ENCODE measurements at places on chromosomes 3 and 15.

- DNase-seq, result no peak
Measured at GRCh38 chr15:29003840-29004233, 118.1 kb downstream of the APBA2 start.

DNA sequence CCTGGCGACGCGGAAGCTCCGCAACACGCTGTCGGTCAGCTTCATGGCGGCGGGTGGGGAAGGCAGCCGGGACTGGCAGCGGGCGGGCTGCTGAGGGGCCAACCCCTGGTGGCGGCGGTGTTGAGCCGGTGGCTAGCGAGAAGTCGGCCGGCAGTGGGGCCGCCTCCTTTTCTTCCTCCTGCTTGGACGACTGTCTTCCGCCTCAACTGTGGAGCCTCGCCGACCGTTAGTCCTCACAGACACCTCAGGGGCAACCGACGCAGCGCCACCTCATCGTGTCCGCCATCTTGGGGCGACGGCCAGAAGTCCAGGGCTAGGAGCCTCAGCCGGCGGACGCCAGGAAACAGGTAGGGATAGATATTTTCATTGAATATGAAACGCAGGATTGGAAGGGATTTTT, 875.1 kb downstream of the NSUN3 start:
- no peak for DNase-seq

GRCh38 chr15:89781055-89781454, 4.9 kb downstream of the MESP2 start:
- DNase-seq, result no peak

- no peak for DNase-seq
Measured at GRCh38 chr3:128956440-128956839, 37.4 kb downstream of the CFAP92 start.

DNA sequence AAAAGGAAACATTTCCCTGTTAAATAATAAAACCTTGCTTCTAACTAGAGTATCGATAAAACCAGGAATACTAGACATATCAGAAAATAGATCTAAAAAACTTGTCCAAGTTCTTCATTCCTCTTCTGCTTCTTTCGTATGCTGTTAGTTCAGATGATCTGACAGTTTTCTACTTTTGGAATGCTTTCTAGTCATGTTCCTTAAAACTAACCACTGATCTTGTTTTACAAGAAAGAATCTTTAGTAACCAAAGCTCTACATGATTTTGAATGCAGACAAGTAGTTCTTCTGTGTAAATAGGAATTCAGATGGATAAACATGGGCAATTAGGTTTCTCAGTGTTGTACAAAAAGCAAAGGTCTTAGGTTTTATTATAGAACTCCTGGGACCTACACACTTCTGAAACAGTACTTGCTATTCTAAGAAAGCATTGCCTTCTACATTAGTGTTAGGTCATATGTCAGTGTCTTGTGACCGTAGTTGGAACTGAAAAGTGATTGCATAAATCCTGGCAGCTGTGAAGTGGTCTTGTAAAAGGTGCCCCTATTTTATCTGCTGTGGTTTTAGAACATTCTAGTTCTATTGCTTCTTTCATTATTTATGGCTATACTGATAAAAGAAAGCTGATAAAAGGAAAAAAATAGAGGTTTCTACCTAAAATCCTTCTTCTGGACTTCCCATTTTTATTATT, 40.7 kb downstream of the SNRK start:
- no peak for DNase-seq

DNA sequence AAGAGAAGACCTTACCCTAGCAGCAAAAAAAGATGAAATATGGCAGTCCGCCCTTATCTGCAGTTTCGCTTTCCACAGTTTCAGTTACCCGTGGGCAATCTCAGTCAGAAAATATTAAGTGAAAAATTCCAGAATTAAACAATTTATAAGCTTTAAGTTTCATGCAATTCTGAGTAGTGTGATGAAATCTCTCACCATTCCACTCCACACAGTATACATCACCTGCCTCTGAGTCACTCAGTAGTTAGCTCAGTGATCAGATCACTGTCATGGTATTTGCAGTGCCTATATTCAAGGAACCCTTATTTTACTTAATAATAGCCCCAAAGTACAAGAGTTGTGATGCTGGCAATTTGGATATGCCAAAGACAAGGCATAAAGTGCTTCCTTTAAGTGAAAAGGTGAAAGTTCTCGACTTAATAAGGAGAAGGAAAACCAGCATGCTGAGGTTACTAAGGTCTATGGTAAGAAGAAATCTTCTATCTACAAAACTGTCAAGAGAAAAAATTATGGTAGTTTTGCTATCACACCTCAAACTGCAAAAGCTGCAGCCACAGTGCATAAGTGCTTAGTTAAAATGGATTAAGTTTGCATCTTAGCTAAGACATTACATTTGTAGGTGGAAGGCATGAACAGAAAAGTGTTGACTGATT, 48.1 kb downstream of the HSPBAP1 start:
- no peak for DNase-seq

DNA sequence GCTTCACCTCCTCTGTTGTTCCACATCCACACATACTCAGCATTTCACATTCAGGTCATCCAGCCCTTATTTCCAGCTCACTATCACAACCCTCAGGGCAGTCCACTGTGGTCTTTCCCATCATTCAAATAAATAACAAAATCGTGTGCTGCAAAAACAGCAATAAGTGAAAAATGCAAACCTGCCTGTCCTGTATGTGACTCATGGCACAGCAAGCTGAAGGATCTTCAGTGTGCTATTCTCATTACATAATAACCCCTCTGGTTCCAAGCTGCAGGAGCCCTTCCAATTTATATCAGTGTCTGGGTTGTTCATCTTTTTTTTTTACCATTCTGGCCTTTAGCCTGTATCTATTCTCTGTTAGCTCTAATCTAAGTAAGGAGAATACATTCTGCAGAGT, 185.3 kb upstream of the UBE2E2 start:
- DNase-seq, result no peak

GRCh38 chr3:181564222-181564621, 147.5 kb upstream of the SOX2 start:
- DNase-seq, result no peak

GRCh38 chr15:100786901-100787566, 92.6 kb upstream of the ALDH1A3 start:
- DNase-seq, result no peak

DNA sequence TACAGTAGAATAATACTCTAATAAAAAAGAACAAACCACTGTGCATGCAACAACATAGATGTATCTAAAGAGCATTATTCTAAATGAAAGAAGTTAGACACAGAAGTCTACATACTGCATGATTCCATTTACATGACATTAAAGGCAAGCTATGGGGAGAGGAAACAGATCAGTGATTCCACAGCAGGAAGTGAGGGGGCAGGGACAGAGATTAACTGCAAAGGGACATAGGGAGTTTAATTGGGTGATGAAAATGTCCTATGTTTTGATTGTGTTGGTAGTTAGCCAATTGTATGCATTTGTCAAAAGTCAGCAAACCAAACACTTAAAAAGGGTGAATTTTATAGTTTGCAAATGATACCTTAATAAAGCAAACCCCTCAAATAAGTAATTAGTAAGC, 13.8 kb downstream of the CRYGS start:
- no peak for DNase-seq

DNA sequence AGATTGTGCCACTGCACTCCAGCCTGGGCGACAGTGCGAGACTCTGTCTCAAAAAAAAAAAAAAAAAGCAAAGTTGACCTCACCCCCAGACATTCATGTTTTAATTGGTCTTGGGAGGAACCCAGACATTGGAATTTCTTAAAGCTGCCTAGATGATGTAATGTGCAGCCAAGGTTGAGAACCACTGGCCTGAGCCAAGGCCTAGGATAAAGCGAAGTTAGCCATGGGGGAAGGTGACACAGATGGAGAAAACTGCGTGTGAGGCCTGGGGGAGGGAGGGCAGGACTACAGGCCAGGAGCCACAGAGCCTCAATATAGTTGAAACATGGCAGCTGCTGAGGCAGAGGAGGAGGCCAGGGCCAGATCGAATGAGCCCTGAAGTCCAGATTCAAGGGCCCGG, 21.0 kb downstream of the GLB1 start:
- no peak for DNase-seq

DNA sequence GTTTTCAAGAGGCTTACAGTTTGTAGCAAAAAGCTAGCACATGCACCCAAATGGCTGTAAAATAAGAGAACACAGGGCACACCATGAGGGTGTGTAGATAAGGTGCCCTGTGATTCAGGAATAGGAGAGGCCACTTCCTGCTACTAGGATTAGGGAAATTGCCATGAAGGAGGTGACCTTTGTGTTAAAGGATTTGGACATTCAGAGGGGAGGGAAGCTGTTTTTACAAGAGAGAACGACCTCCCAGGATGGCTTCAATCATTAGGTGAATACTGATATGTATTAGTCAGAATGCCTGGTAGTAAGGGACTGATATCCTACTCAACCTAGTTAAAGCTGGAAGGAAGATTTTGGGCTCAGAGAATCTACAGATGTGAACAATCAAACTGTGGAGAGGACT, 35.7 kb upstream of the ABHD17C start:
- DNase-seq, result no peak

- no peak for DNase-seq
Measured at GRCh38 chr3:17938313-17938712, 195.9 kb upstream of the TBC1D5 start.

- no peak for DNase-seq
Measured at GRCh38 chr15:77822631-77823230, 190.0 kb upstream of the LINGO1 start.

DNA sequence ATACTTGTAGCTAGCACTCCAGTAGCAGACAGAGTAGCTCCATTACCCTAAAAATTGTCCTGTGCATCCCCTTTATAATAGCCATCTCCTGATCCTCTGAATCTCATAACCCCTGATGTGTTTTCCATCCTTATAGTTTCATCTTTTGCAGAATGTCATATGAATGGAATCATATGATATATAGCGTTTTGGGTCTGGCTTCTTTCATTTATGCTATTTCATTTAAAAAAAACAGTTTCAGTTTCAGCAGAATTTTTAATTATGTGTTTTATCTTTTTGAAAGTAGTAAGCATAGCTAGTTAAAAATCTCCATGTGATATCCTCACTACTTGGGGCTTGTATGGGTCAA, 132.7 kb downstream of the KLF13 start:
- no peak for DNase-seq

DNA sequence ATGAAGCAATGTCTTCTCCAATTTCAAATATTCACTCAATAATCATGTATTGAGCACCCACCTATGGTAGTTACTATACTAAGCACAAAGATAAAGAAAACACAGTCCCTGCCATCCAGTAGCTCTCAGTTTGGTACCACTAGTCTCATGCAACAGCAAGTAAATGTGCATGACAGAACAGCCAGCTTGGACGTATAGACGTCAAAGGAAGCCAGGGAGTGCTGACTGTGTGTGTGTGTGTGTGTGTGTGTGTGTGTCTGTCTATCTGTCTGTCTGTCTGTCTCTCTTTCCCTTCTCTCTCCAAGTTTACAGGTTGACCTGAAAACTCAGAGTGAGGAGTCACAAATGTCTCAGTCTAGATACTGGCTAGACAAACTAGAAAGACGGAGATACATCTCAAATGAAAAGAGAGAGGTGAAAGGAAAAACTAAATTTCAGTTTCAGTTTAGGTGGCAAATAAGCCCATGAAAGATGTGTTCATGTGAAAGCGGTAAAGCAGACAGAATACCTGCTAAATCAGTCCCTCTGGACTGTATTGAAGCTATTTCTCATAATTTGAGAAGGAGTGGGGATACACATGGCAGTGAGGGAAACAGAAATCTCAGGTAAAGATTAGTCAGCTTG, 141.1 kb upstream of the PTPRG start:
- no peak for DNase-seq

- no peak for DNase-seq
Measured at GRCh38 chr3:108130701-108131474, 40.1 kb upstream of the CD47 start.

DNA sequence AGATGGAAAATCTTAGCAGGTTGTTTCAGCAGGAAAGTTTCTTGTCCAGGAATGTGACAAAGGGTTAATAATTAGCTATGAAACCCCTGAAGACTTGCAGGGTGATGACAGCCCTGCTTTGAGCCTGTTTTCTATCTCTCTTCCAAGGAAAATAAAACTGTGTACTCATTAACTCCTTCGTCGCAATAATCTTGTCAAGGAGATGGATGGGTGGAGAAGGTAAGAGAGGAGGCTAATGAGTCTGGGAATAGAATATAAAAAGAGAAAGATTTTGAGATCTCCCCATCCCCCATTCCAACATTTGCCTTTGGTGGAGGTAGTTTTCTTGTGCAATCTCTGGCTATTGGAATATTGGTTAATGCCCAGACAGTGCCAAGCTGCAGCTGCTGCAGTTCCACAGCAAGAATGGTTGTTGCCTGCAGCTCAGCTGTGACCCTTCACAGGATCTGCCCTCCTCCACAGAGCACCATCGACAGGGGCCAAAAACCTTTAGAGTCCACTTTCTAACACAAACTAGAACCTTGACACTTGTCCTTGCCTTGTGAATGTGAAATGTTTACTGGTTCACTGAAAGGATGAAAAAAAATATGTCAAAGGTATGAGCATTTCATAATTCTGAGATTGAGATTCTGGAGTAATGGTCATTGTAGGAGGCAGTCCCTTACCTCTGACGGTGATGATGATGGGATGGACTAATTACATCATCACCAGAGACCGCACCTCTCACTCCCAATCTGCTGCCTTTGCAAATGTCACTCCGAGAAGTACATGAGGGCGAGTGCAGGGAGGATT, 4.2 kb upstream of the LRIG1 start:
- no peak for DNase-seq

GRCh38 chr15:89728254-89728653, 22.8 kb downstream of the MESP1 start:
- DNase-seq, result no peak

GRCh38 chr3:31025541-31025940, 131.1 kb upstream of the GADL1 start:
- no peak for DNase-seq

- no peak for DNase-seq
Measured at GRCh38 chr15:32743411-32744140, 25.8 kb downstream of the GREM1 start.

GRCh38 chr3:72319194-72320094, 528.8 kb downstream of the SHQ1 start:
- DNase-seq, result no peak

- DNase-seq, result no peak
Measured at GRCh38 chr3:37386627-37387230, 212.3 kb upstream of the LRRFIP2 start.

GRCh38 chr15:90561344-90562244, 31.9 kb downstream of the CRTC3 start:
- DNase-seq, result no peak

DNA sequence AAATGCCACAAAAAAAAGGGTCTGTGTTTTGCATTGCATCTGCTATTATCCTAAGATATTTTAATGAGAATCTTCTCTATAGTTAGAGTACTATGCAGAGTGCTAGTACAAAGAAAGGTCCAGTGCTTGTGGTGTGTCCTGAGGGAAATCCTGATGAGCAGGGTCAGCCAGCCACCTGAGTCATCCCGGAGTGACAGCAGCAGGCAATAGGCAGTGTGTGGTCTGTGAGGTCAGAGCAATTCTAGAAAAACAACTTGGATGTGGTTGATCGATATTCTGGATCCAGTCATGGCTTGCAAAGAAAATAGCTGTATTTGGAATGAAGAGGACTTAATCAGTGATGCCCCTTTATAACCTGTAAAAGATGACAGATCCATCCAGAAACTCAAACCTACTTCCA, 119.2 kb downstream of the CTNNB1 start:
- DNase-seq, result no peak

- DNase-seq, result no peak
Measured at GRCh38 chr3:146803745-146804144, 198.6 kb upstream of the PLSCR5 start.
